ENCODE measurements at places on chromosomes 5 and 9.

DNA sequence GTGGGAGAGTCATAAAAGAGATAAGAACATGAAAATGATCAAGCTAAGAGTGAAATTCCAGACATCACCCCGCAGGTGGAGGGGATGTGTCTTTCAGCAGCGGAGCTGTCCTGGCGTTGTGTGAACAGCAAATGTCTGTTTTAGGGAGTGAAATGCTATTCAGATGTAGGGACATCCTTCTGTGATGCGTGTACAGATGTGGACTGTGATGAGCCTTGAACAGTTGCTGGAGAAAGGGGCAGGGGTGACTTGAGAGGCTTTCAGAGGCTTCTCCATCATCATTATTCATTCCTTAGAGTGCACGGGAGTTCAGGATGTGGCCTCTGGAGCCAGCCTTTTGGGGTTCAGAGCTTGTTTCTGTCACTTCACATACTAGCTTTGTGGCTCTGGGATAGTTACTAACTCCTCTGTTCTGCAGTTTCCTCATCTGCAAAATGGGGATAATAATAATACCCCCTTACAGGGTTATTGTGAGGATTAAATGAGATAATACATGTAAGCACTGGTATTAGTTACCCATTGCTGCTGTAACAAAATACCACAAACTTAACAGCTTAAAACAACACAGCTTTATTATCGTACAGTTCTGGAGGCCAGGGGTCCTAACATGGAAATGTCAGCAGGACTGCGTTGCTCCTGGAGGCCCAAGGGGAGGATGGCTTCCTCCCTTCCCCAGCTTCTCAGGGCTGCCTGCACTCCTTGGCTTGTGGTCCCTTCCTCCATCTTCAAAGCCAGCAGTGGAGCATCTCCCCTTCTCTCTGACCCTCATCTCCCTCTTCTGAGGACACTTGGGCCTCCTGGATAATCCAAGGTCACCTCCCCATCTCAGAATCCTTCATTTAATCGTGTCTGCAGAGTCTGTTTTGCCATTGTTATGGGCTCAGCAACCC is 9.4 kb downstream of the TRAF1 start:
- no peak for DNase-seq

DNA sequence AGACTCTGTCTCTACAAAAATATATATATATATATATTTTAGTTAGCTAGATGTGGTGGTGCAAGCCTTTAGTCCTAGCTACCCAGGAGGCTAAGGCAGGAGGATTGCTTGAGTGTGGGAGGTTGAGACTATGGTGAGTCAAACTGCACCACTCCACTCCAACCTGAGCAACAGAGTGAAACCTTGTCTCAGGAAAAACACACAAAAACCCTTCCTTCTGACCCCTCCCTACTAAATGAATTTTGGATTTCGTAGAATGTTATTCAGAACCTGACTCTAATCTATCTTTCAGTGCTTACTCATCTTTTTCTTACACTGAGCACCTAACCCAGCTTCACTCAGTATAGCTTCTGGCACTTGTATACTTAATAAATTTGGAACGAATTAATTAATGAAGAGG is 35.2 kb upstream of the IL7R start:
- DNase-seq: no peak

- DNase-seq: no peak
Measured at GRCh38 chr9:136995362-136995761, 1.0 kb downstream of the CLIC3 start.

GRCh38 chr9:137820161-137820855 is 57.3 kb upstream of the CACNA1B start:
- DNase-seq: no peak

DNA sequence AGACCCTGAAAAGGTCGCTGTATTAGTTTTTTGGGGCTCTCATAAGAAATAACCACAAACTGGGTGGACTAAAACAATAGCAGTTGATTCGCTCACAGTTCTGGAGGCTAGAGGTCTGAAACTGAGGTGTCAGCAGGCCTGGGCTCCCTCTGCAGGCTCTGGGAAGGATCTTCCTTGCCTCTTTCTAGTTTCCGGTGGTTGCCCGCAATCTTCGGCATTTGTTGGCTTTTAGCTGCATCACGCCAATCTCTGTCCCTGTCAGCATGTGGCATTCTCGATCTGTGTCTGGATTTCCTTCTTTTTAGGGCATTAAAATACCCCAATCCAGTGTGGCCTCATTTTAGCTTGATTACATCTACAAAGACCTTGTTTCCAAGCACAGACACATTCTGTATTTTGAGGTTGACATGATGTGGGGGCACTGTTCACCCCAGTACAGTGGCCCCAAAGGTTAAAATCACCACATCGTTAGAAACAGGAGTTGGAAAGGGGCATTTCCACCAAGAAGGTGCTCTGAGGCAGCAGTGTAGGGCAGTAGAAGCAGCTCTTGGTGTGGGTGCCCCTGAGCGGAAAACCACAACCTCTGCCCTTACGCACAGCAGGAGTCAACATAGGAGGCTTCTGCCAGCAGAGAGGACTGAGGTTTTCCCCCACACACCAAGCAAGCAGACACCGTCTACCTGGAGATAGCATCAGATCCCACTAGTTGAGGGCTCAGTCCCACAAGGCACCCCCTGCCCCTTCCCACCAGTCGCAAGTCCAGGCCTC is 13.5 kb downstream of the ZNF79 start:
- no peak for DNase-seq

- DNase-seq: peak; percentile 48
Measured at GRCh38 chr5:140113180-140113698, 670 bp upstream of the PURA start.

- DNase-seq: no peak
Measured at GRCh38 chr5:142561486-142562097, 124.3 kb downstream of the FGF1 start.

DNA sequence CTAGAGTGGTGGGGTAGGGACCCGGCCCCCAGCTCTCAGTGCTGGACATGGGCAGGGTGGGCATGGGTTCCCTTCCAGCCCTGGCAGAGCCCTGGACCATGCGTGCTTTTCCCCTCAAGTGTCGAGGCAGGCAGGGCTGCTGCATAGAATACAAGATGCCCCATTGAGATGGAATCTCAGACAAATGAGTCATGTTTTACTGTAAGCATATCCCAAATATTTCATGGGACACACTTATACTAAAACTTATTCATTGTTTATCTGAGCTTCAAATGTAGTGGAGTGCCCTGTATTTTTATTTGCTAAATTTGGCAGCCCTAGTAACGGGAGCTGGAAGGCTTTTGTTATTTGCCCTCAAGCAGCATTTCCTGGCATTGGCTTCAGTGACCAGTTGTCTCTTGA is 3.2 kb upstream of the RNU6ATAC start:
- no peak for DNase-seq

GRCh38 chr5:179270581-179271427 is 74.5 kb downstream of the ADAMTS2 start:
- peak; percentile 45 for DNase-seq

GRCh38 chr9:115164511-115164974 is 46.6 kb upstream of the TNC start:
- DNase-seq: no peak

DNA sequence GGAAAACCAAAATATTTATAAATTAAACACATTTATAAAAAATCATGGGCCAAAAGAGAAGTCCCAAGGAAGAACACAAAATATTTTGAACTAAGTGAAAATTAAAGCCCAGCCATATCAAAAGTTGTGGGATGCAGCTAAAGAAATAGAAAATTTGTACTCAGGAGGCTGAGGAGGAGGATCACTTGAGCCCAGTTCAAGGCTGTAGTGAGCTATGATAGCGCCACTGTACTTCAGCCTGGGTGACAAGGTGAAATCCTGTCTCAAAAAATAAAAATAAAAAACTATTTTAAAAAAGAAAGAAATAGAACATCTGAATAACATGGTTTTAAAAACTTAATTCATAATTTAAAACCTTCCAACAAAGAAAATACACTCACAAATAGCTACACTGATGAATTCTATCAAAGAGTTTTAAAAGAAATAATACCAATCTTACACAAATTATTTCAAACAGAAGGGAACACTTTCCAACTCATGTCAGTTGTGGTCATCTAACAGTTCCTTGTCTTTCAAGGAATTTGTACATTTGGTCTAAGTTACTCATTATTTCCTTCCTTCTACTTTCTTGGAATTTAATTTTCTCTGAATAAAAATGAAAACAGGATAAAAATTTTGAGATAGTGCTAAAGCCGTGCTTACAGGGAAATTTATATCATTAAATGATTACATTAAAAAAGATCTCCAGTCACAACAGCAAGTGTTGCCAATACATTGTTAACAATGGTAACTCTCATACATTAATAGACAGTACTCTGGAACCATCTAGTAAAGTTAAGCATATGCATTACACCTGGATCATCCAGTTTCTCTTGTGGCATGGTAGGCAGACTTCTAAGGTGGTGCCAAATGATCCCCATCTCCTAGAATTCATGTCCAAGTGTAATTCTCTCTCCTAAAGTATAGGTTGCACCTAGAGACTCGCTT is 17.8 kb downstream of the PTBP3 start:
- no peak for DNase-seq

DNA sequence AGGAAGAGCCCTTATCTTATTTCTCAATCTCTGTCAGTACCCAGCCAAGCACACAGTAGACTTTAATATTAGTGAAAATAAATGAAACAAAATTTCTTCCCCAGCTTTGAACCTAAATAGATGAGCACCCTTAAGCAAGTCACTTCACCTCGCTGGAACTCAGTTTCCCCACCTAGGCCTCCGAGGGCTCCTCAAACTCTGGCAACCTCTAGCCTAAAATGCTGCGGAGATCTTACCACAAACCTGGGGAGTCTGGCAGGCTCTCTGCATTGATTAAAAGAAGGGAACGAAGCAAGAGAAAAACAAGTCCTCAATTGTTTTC is 326 bp downstream of the RIGI start:
- no peak for DNase-seq

DNA sequence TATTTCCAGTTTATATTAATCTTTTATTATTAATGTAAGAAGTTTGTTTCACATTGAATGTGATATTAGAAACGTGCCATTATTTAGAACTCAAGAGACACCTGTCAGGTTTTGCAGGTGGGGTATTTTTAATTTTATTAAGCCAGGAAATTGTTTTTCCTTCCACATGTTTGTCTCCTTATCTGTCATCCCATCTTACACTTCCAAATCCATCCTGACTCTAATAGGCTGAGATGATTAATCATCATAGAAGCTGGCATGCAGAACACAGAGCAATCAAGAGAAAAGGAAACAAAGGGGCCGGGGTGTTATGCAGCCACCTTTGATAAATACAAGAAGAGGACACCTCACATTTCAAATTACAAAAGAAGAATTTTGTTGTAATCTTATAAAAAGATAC is 506.5 kb downstream of the ISL1 start:
- DNase-seq: no peak

DNA sequence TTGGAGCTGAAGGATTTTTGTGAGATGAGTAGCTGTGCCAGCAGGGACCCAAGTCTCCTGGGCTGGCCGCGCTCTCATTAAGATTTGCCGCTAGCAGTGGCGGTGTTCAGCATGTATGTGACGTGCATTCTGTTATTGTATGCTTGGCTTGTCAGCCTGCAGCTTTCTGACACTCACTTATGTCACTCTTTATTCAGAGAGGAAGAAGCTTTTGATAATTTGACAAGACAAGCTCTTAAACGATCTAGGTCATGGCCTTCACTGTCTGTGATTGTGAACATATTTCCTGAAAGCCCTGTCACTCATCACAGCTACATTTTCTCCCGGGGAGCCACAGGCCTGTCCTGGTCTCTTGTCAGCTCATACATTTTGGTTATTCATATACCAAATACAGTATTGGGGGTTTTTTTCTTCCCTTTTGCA is 98.2 kb upstream of the GRHPR start:
- DNase-seq: no peak

DNA sequence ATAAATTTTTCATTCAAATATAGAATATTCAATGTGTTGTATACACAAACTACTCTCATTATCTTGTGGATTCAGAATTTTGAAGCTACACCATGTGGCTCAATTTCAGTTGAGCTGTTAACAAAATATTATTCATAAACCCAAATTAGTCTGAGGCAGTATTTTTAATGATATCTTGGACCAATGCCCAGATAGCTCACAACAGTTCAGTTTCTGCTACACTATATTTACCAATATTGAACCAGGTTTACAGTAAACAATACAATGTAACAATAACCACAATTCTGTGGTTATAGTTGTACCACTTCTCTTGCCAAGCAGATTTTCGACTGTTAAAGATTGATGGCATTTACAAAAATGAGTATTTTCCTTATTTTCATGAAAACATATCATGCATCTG is 99.9 kb downstream of the SSBP2 start:
- no peak for DNase-seq

GRCh38 chr5:109102096-109102690 is 307.6 kb downstream of the PJA2 start:
- DNase-seq: no peak

- no peak for DNase-seq
Measured at GRCh38 chr5:118450554-118451332, 537.6 kb downstream of the DTWD2 start.

DNA sequence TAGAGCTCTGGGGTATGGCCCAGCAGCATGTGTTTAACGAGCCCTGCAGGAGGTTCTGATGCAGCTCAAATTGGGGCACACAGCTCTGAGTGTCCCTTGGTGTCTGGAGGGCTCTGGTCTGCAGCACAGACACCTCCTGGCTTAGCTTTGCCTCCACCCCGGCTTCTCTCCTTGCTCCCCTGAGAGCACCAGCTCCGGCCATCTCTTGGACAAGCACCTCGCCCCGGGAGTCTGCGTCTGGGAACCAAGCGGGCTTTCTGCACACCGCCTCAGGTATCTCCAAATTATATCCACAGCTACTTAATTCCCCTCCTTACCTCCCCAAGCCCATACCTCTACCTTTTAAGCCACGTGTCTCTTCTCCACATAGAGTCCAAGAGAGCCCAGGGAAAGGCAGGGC is 83.7 kb upstream of the IRX4 start:
- DNase-seq: no peak

GRCh38 chr9:84361645-84362044 is 21.1 kb upstream of the SLC28A3 start:
- DNase-seq: no peak
